Anterior cingulate cortex (tissue), 58 donors: ENCODE measurements at places on chromosomes 1 and 21.
A peak's percentile ranks its signal among the peaks of the same experiment; 100 is the strongest.

- no peak for DNase-seq
Observed at GRCh38 chr1:67711855-67712212, 26.8 kb downstream of the GADD45A start.

DNA sequence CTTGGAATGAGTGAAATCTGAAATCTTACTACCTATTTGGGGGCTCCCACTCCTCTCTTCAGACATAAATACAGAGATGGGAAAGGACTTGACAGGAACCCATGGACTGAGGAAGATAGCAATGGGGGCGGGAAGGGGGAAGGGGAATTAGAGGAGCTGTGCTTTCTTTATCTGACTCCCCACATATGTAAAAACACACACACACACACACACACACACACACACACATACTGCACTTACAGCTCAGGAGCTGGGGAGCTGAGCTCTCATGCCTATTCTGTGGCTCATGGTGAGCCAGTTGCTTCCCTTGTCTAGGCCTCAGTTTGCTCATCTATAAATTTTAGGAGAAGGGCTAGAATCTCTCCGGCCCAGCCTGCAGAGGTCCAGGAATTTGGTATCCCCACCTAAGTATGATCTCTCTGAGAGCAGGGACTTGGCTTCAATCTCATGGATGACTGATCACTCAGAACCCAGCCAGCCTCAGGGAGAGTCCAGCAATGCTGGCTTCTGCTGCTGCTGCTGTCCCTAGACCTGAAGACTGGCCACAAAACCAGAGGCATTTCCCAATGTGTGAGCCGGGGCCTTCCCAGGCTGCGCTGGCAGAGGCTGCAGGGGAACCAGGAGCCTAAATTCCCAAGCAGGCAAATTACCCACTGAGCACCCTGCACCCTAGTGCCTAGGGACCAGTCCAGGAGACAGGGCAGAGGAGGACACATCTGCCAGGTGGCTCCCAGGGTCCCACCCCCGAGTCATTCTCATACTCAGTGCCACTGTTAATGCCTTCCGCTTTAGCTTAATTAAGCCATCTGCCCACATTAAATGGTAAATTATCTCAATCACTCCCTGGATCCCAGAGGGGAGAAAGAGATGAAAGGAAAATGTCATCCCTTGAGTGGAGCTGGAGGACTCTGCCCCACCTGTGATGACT, 57.5 kb upstream of the RBM15 start:
- DNase-seq = no peak

DNA sequence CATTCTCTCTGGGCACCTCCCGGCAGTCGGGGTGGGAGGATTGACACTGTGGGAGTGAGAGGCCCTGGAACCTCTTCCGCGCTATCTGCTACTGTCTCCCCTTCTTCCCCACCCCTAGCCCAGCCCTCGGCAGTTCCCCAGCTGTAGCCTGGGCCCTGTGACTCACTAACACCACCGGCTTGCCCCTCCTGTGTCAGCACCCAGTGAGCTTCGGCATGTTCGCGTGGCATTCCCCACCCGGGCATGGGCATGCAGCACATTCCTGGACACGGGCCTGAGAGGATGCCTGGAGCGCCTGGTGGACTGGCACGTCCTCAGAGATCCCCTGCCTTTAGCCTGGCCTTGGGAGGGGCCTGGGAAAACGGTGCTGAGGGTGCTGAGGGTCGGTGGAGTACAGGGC, 1.3 kb downstream of the CDK18 start:
- no peak for DNase-seq

- no peak for DNase-seq
Observed at GRCh38 chr1:198361237-198361767, 179.2 kb downstream of the ATP6V1G3 start.

- no peak for DNase-seq
Observed at GRCh38 chr1:58401991-58402390, 144.5 kb downstream of the OMA1 start.

DNA sequence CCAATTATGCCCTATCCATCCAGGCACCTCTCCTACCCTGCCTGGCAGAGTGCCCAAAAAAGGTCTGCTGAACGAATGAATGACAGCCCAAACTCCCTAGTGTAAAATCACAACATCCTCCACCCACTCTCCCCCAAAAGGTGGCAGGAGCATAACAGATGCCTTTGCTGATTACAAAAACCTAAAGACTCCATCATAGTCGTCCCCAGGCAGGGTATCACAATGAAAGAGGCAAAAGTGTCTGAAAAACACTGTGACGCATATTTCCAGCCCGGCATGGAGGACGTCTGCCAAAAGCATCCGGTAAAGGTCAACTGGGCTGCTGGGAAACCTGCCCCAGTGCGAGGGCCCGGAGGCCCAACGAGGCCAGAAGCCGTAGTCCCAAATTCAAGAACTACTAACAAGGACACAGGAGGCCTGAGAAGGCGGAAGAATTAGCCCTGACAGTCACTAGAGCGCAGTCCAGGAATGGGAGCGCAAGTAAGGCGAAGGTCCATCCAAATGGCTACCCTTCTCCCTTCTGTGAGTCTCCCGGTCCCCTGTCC, 576 bp downstream of the SMIM12 start:
- DNase-seq = no peak

DNA sequence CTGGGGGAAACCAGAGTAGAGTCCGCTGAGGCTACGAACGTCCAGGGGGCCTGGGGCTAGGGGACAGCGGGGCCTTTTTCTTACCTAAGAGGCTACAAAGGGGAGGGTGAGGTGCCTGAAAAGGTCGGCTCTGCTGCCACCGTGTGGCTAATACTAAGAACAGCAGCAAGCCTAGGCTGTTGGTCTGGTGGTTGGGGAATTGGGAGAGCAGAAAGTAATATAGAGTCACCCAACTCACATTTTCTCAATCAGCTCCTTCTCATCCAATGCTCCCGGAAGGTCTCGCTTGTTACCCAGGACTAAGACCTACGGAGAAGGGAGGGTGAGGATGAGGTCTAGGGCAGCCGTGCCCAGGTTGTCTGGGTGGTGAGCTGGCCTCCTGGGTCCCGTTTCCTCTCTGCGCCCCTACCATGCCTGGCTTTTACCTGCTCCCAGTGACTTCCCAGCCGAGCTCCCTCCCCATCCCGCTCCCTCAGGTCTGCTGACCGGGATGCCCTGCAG, 9.3 kb downstream of the ARL8A start:
- DNase-seq = peak; percentile 55

DNA sequence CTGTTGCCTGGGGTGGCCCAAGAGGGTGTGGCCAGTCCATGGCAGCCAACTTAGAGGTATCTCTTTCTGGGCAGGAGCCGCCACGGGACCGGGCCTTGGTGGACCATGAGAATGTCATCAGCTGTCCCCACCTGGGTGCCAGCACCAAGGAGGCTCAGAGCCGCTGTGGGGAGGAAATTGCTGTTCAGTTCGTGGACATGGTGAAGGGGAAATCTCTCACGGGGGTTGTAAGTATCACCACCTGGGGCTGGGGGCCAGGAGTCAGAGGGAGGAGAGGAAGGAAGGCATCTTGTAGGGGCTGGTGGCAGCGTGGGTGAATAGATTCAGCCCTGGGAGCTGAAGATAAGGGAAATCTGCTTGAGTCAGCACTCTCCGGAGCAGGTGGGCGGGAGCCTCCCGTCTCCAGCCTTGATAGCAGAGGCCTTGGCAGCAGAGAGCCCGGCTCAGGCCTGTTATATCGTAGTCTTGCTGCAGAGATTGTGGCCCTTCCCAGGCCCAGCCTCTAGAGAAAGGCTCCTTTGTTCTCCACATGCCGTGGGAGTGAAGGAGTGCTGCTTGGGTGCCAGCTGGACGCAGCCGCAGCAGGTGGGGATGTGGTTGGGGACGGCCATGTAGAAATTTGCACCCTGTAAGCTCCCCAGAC, 25.4 kb downstream of the PHGDH start:
- DNase-seq = peak; percentile 63

GRCh38 chr1:234658138-234658537, 48.2 kb upstream of the IRF2BP2 start:
- DNase-seq = no peak

DNA sequence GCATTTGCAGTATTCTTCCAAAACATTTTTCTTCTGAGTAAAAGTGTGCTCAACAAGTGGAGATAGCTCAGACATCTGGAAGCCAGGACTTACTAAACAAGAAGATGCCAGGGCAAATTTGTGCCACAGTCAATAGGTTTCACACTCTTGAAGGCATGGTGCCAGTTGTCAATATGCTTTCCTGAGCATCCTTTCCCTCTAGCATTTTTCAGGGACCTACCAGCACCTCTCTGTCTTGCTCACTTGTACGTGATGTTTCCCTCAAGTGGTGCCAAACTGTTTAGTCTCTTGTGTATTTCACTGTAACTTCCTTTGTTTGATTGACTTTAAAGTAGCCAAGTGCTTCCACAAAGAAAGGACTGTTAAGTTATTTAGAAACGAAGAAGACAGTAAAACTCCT, 194.0 kb upstream of the SGIP1 start:
- DNase-seq = no peak

DNA sequence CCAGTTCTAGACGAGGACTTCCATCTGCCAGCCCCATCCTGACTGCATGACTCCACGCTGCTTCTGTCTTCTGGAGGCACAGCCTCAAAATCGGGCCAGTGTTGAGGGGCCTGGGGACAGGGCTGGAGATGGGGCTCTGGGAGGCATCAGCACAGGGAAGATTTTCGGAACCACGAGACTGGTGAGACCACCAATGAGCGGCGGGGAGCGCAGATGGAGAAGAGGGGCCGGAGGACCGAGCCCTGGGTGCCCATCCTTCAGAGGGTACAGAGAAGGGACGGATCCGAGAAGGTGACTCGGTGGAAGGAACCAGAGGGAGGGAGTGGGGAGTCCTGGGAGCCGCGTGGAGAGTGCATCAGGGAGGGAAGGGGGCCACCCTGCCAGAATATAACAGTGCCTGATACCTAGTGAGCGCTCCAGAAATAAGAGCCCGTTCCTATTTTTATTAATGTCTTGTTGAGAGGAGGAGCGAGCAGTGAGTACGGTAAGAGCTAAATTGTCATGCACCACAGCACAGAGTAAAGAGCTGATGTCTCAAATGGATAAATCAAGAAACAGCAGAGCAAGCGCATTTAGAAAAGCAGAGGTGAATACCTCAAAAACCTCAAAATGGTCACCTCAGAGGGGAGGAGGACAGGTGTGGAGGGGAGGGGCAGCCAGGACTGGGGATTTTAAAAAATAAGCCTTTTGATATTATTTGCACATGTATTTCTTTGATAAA, 26.2 kb upstream of the KIF26B start:
- DNase-seq = no peak

DNA sequence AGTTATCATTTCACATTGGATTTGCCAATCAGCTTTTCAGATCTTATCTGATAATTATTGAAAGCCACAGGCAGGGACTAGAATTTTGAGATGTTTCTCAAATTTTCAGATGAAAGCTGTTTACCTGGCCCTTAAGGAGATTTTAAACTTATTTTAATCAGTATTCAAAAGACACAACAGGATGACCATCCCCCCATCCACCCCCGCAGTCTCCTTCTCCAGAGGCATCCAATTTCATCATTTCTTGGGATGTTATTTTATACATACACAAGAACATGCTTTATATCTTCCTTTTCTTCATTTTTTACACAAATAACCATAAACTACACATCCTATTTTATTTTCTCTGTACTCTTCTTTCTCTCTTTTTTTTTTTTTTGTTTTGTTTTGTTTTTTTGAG, 470.9 kb downstream of the SMYD3 start:
- DNase-seq = no peak

GRCh38 chr1:41101950-41102607, 80.6 kb upstream of the SLFNL1 start:
- DNase-seq = peak; percentile 3

DNA sequence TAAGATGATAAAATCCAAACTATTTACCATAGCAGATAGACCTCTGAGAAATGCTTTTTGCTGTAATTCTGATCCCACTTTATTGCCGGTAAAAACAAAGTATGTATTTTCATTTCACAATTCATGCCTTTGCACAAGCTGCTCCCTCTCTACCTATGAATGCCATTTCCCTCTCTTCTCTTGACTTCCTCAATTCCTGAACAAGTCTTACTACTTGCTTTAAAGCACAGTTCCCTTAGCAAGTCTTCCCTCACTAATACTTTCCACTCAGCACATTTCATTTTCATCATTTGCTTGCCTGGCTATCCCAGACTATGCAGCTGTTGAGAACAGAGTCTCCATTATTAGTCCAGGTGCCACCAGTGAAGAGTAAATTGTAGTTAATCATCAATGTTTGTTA, 13.8 kb downstream of the GPATCH2 start:
- DNase-seq = no peak

GRCh38 chr1:193070942-193071341, 11.5 kb downstream of the RO60 start:
- no peak for DNase-seq

DNA sequence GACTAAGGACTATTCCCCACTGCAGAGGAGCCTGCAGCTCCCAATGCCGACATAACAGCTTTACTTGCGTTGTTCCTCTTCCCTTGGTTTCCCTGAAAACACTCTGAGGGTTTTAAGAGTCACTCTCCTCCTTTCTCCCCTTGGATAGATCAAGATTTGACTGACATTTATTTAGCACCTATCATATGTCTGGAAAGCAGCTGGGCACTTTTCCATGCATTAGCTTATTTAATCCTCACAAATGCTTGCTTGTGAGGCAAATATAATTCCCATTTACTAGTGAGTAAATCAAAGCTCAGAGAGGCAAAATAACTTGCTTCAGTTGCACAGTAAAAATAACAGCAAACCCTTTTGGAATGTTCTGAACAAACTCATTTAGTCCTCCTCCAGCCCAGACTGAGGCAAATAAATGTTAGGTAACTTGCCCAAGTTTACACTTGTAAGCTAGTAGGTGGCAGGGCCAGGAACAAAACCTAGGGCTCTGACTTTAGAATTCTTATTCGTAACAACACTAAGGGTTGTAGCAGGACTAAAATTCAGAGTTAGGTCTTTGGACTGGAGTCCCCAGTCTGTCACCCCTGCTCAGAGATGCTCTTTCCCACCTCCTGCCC, 81.4 kb downstream of the KCND3 start:
- no peak for DNase-seq

- no peak for DNase-seq
Observed at GRCh38 chr1:43041591-43041990, 82.9 kb upstream of the SLC2A1 start.

DNA sequence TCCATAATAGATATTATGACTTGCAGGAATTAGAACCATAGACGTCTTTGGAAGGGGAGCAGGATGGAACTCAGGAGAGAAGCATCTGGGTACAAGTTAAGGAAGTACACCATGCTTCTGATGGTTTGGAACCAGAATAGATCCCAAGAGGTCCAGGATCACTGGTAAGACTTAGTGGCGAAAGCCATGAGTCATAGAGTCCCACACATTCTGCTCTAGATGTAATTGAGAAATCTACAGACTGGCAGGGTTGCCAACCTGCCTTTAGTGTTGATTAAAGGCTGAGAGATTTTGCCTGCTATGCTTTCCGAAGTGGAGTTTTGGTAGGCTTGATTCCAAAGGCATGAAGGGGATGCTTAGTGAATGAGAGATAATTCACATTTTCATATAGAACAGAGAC, 57.1 kb upstream of the C1orf87 start:
- DNase-seq = no peak

DNA sequence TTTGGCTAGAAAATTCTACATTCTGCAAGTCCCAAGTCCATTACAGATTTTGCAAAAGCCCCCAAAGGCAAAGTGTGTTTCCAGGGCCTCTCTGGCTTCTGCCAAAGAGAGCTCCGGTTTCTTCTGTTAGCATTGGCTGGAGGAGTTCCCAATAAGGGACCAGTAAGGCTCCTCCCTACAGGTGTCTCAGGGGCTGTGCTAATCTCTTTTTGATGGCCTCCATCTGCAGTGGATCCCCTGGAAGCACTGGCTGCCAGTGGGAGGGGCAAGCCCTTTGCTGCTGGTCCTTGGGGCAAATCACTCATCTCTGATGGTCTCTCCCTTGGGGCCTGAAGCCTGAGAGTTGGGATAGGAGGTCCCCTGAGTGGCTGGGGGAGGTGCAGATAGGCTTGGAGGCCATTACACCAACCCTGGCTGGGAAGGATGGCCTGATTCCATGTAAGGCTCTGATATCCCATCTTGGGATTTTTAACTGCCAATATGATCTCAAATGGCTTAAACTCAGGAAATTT, 89.1 kb upstream of the USP24 start:
- no peak for DNase-seq
